ENCODE measurements at places on chromosomes 2 and 18. TPM values are rescaled to one million over a fixed set of nuclear protein-coding genes. Genes with fewer than 3 reads are reported as not detected.

Gene ZNF516
- total RNA-seq = 50.6 TPM

Gene HOXD12
- not detected for total RNA-seq

Gene LRP1B
- 1.6 TPM for total RNA-seq

Gene TNFAIP6
- total RNA-seq = 13.2 TPM

Gene IL37
- total RNA-seq = not detected

Gene SFTPB
- total RNA-seq = not detected

Gene CROCC2
- not detected for total RNA-seq

Gene EGR4
- total RNA-seq = not detected

Gene NRBP1
- total RNA-seq = 110 TPM

Measured in fibroblast of villous mesenchyme (primary cell).